ENCODE measurements at places on chromosomes 7 and 10.

DNA sequence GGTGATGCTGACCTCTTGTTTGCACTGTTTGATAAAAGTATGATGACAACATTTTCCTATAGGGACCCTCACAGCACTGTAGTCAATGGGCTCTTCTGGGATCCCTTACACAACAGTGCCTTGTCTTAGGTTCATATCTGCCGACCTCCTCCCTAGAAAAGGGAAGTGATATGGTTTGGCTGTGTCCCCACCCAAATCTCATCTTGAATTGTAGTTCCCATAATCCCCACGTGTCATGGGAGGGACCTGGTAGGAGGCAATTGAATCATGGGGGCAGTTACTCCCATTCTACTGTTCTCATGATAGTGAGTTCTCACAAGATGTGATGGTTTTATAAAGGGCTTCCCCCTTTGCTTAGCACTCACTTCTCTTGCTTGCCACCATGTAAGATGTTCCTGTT lies 23.1 kb downstream of the ZC3HAV1 start:
- DNase-seq: no peak

DNA sequence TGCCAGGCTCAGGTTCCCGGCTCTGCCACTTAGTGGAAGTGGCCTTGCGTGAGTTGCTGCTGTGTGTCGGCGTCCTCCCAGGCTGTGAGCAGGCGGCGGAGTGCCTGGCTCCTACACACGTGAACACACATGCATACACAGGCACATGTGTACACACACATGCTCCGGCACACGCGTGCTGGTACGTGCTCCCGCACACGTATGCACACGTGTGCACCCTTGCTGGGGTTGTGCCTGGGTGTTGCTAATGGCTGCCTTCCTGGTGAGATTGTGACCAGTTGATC lies 107.6 kb downstream of the INPP5A start:
- no peak for DNase-seq

GRCh38 chr7:106016331-106016730 lies 53.3 kb downstream of the CDHR3 start:
- no peak for DNase-seq

- no peak for DNase-seq
These were observed 4.1 kb upstream of the GTPBP4 start for GRCh38 chr10:983971-984655.

DNA sequence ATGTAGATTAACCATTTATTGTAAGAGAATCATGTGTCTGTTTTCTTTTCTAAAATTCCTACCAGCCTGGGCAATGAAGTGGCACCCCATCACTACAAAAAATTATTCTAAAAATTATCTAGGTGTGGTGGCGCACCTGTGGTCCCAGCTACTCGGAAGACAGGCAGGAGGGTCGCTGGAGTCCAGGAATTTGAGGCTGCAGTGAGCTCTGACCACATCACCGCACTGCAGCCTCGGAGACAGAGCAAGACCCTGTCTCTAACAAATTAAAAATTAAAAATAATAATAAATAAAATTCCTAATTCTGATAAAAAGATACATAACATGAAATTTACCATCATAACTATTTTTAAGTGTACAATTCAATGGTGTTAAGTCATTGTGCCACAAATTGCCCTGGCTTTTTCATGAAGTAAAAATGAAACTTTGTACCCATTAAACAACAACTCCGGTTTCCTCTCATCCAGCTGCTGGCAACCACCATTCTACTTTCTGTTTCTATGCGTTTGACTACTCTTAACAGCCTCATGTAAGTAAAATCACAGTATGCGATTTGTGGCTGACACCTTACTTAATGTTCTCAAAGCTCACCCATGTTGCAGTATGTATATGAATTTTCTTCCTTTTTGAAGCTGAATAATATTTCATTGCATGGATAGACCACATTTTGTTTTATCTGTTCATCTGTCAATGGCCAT lies 20.6 kb upstream of the USP6NL start:
- no peak for DNase-seq

DNA sequence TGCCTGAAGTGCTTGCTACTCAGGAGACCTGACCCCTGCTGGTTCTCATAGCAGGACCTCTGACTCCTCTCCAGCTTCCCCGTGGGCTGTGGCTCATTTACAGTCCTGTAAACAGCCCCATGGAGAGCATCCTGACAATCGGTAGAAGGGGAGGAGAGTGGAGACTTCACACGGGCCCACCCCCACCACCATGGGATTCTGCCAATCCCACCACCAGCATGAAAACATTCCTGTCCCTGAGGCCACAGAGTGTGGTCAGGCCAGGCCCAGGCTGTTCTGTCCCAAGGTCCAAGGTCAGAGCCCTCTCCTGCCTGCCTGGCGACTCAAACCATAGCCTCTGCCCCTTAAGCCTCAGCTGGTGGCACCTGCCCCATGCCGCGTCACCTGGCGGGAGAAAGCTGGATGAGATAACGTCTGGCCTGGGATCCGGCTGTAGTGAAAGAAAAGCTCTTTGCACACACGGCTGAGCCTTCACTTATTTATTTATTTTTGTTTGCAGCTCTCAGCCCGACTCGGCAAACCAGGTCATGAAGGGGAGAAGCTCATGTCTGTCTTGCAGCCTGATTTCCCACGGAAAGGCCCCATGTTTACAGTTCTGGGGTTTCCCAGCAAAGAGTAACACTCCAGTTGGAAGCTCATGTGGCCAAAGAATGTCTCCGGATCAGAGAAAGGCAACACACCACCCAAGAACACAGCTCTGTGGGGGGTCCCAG lies 293.6 kb upstream of the ZMIZ1 start:
- no peak for DNase-seq

Measured in hematopoietic multipotent progenitor cell treated with erythropoietin and hydrocortisone succinate and interleukin-3 and kit ligand, for 8 days (in vitro differentiated cells).